ENCODE measurements at places on chromosomes 3 and 15. TPM values are rescaled to one million over a fixed set of nuclear protein-coding genes. Genes with fewer than 3 reads are reported as not detected.

The ACVR2B gene
- 7.5 TPM for total RNA-seq

The LHFPL4 gene
- total RNA-seq, result under 0.01 TPM

The WNT7A gene
- total RNA-seq, result 13.7 TPM

The CHRFAM7A gene
- total RNA-seq, result 0.36 TPM

The TMEM212 gene
- total RNA-seq, result not detected

The DZIP3 gene
- 2.4 TPM for total RNA-seq

The LCTL gene
- not detected for total RNA-seq

The AADAC gene
- not detected for total RNA-seq

The ITPR1 gene
- total RNA-seq, result 7.9 TPM

The NRG4 gene
- total RNA-seq, result 0.85 TPM

The SLCO2A1 gene
- total RNA-seq, result under 0.01 TPM

The SKOR1 gene
- under 0.01 TPM for total RNA-seq

The CYP1A1 gene
- total RNA-seq, result 3.1 TPM

The TP63 gene
- 254 TPM for total RNA-seq

The SRGAP3 gene
- total RNA-seq, result 11.3 TPM

The NANOGP8 gene
- not detected for total RNA-seq

The LRRC31 gene
- total RNA-seq, result not detected

Data from nasal cavity respiratory epithelium epithelial cell of viscerocranial mucosa (primary cell).